NCI-H460 (cell line): ENCODE measurements at places on chromosomes 5 and 9.

DNA sequence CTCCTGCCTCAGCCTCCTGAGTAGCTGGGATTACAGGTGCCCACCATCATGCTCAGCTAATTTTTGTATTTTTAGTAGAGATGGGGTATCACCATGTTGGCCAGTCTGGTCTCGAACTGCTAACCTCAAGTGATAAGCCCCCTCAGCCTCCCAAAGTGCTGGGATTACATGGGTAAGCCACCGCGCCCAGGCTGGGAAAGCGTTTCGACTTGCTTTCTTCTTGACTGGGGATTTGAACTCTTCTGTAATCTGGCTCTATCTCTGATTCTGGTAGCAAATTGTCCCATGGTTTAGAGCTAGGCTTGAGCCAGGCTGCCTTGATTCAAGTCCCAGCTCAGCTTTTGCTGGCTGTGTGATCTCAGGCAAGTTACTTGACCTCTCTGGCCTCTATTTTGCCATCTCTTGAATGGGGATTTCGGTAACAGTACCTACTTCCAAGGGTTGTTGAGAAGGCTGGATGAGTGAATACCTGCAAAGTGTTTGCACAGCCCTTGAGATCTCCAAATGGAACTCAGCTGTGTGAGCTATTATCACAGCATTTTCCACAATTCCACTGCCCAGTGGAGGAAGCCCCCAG, 20.5 kb upstream of the MVB12B start:
- DNase-seq: no peak

- DNase-seq: no peak
These were observed 71.8 kb downstream of the ZNF618 start for GRCh38 chr9:113947941-113948340.

- peak; percentile 52 for DNase-seq
These were observed 32.5 kb downstream of the ANXA1 start for GRCh38 chr9:73183917-73184861.

- no peak for DNase-seq
These were observed 162.6 kb upstream of the SLC12A2 start for GRCh38 chr5:127920936-127921335.

DNA sequence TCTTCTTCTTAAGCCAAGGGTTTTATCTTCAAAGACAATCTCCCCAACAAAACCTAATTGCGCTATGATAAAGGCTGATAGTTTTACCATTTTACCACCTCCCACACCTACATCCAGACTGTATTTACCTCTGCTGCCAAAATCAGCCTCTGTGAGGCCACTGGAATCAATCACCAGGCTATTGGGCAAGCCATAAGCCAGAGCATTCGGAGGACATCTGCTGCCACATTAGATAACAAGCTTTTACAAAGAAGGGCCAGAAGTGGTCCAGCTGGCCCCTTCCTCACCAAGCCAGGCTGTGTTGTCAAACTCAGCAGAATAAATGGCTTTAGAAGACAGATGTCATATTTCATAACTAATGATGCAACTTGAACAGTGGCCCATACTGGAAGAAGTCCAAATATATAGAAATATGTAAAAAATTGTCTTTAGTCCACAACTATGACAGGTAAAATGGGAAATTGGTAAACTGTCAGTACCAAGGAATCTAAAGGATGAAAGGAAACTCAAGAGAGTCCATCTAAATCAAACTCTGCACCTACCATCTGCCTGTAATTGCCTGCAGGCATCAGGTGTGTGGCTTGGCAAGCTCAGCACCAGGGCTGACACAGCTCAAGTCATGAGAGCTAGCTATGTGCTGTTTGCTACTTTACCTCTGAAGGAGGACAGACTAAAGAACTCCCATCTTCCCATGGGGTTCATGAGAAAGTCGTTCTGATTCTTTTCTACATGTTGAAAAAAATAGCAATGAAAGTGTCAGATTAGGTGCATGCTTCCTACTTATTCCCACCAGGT, 16.1 kb downstream of the SLC45A2 start:
- no peak for DNase-seq

DNA sequence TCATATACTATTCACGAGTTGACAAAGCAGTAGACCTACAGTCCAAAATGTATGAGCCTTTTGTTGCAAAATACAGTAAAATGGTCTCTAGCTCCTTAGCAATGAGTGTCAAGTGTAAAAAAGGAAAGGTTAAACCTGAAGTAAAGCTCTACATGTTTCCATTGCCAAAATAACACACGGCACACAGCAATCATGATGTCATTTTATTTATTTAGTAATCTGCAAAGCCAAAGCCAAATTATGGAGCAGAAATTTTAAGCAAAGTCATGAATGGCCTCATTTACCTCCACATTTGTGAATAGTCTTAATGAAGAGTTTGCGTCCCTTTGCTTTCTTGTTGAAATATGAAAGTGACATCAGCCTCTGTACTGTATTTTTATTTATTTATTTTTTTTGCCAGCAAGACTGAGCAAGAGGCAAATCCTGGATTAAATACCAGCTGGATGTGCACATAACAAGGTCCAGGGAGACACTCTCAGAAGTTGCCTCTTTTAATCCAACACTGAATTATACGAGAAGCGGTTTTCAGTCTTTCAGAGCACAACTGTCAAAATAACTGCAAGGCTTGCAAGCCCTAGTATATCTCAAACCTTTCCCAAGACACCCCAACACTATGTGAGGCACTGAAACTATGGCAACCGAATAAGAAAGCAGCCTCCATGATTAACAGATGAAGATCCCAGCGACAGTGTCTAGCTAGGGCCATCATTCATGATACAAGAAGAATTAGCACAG, 9.7 kb downstream of the SEMA6A start:
- no peak for DNase-seq
